ENCODE measurements at places on chromosomes 16 and 17. TPM values are rescaled to one million over a fixed set of nuclear protein-coding genes. Genes with fewer than 3 reads are reported as not detected.
A peak's percentile ranks its signal among the peaks of the same experiment; 100 is the strongest.

DNA sequence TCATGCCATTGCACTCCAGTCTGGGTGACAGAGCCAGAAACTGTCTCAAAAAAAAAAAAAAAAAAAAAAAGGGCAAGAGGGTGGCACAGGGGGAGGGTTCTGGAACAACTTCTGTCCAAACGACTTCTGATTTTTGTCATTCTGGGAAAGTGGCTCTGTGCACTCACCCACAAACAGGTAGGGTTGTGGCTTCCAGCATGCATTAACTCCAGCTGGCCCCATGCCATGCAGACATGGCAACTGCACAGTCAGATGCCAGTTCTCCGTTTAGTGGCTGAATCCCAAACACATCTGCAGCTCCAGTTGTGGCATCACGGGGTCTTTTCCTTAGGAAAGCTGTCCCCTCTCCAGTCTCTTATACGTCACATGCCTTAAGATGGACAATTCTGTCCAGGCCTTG lies 30.3 kb downstream of the B4GALNT2 start:
- DNase-seq, result no peak

DNA sequence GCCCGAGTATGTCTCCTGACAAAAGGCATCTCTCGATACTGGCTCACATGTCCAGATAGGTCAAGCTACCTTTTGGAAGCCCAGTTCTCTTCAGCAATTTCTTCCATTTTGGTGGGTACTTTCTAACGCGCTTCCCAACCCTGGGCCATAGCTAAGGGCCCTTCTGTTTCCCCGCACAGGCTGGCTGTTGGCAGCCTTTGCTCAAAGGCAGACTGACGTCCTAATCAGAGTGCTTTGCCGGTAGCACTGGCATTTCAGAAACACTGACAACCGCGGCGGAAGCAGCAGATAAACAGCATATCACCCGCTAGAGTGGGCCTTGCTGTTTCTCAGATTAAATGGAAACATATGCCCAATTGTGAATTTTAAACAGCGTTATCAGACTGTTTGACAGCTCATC lies 49.3 kb upstream of the MPHOSPH6 start:
- DNase-seq, result no peak

DNA sequence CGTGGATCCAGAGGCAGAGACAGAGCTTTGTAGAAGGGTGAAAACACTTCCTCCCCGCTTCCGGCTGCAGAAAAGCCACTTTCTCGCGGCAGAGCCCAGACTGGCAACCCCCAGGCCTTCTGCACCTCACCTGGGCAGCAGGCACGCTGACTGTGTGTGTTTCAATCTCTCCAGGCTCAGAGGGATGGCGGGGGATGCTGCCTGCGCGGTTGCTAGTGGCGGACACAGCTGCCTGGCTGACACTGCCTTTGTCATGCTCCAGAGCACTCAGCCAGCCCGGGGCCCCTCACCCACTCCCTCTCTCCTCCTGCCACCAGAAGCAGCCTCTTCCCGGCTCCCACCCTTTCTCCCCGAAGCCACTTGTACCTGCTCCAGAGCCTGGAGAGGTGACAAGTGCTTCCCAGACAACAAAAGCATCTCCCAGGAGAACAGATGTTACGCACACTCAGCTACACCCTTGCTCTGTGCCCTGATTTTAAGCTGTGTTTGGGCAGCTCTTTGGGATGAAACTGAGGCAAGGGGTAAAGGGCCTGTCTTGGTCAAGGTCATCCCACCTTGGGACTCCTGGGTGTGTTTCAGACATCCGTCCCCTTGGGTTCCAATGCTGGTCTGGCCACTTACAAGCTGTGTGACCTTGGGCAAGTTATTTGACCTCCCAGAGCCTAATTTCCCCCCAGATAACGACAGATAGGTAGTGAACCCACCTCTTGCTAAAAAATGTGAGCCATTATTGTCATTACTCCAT lies 9.2 kb upstream of the GLIS2 start:
- no peak for DNase-seq

The FADS6 gene
- total RNA-seq, result 3.1 TPM

The CHST5 gene
- not detected for total RNA-seq

DNA sequence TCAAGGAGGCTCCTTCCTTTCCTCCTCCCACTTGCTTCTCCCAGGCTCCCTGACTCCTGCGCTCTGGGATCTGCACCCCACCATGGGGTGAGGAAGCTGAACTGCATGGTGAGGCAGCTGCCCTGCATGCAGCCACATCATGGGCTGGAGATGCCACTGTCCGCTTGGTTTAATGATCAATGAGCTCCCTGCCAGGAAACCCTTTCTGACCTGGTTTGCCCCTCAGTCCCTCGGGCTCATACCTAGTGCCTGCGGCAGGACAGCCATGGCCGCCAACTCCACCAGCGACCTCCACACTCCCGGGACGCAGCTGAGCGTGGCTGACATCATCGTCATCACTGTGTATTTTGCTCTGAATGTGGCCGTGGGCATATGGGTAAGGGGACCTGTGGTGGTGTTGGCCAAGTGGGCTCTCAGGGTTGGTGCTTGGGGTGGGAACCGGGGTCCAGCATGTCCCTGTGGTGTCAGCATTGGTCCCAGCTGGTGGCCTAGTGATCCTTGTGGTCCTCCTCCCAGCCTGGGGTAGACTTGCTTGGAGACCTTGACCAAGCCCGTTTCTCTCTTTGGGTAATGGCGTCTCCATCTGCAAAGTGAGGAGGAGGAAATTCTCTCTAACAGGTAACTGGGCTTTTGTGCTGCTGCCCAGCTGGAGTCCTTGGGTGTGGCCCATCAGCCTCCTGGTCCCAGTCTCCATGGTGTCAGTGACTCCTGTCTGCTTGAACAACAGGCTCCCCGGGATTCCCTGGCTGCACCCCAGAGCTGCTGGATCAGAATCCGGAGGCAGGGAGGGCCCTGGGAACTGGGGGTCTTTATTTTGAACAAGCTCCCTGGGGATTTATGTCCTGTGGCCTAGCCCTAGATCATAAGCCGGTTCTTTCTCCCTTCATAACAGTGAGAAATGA lies at the start of gene SLC5A10:
TSS of gene SLC5A10 (plus strand) at position 225 of the 902 bp plus-strand sequence. CDS start at position 266, 41 bp downstream.
- no peak for DNase-seq

- DNase-seq, result no peak
Measured at GRCh38 chr16:13378151-13378550, 476.8 kb downstream of the SHISA9 start.

GRCh38 chr16:72938795-72939164 lies 109.1 kb downstream of the ZFHX3 start:
- DNase-seq, result no peak

GRCh38 chr16:57730771-57731730 lies 4.5 kb upstream of the KATNB1 start:
- peak; percentile 31 for DNase-seq

- DNase-seq, result peak; percentile 68
Measured at GRCh38 chr17:1390432-1391367, 9.3 kb downstream of the YWHAE start.

DNA sequence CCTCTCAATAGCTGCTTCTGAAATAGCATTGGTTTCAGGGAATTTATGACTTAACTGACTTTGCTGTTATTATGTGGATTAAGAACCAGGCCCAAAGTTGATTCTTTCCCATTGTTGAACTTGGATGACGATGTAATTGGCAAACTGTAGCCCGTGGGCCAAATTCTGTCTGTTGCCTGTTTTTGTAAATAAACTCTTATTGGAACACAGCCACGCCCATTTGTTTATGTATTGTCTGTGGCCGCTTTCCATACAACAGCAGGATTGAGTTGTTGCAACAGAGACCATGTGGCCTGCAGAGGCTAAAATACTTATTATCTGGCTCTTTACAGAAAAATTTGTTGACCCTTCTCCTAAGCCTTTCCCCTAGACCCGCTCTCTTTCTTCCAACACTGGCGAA lies 31.6 kb downstream of the NTN1 start:
- DNase-seq, result no peak

The UBB gene
- 1,904 TPM for total RNA-seq

DNA sequence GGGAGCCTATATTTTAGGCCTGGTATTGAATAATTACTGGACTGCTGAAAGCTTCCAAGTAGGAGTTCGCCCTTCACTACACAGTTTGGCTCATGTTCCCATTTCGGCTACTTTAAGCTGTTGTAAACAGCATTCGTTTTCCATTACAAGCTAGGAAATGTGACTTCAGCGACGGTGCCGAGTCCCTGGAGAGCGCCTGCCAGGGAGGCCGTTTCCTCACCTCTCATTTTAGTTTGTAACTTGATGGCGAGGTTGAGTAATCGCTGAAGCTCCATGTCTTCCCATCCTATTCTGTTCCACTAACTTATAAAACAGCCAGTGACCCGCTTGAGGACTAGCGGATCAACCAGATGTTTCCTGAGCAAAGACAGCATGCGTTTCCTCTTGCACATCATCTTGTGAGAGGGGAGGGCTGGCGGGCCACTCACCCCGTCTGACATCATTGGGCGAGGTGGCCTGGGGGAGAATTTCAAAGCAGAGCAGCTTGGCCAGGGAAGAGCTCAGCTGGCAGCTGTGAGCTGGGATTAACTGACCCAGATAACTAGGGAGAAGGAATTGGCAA lies 32.9 kb downstream of the PCTP start:
- no peak for DNase-seq

The TOX3 gene
- total RNA-seq, result 6.0 TPM

DNA sequence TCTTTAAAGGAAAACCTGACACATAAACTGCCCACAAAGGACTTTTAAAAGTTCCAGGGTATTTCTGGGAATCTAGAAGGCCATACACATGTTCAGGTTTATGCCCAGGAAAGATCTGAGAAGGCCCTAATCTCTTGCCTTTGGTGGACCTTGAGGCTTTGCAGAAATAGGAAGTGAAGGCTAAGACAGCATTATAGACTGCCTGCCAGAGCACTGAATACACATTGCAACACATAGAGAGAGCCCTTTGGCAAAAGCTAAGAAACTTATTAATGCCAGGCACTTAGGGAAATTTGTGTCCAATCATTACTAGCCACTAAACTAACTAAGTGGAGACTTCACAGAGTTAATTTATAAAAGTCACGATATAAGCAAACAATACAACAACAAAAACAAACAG lies 70.4 kb downstream of the MMD start:
- no peak for DNase-seq

The TBC1D3C gene
- total RNA-seq, result not detected

GRCh38 chr17:19264681-19265080 lies 27.5 kb downstream of the EPN2 start:
- DNase-seq, result no peak

DNA sequence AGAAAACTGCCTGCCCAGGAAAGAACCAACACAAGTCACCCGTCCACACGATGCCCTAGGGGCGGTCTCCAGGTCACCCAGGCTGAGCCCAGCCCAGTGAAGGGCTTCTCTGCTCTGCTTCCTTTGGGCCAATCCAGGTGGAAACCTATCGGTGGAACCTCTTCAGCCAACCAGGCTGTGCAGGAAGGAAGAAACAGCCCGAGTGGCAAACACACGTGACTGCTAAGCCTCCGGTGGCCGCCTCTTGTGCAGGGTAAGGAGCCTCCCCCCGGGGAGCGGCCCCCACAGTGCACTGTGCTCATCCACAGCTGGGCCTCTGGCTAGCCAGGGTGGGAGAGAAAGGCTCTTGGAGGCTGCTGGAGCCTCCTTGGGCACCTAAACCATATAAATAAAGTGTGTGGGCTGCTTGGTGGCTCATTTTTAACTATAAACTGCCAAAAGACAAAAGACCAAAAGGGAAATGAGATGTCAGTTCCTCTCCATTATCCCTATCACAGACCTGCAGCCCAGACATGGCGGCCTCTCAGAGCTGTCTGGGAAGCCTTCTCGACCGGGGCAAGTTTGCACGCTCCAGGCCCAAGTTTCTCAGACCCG lies 2.4 kb downstream of the RTN4RL1 start:
- DNase-seq, result no peak

The PMFBP1 gene
- total RNA-seq, result 5.6 TPM

- no peak for DNase-seq
Measured at GRCh38 chr17:13240851-13241250, 223.0 kb upstream of the ELAC2 start.

The HIC1 gene
- 1.8 TPM for total RNA-seq

The SALL1 gene
- total RNA-seq, result not detected

DNA sequence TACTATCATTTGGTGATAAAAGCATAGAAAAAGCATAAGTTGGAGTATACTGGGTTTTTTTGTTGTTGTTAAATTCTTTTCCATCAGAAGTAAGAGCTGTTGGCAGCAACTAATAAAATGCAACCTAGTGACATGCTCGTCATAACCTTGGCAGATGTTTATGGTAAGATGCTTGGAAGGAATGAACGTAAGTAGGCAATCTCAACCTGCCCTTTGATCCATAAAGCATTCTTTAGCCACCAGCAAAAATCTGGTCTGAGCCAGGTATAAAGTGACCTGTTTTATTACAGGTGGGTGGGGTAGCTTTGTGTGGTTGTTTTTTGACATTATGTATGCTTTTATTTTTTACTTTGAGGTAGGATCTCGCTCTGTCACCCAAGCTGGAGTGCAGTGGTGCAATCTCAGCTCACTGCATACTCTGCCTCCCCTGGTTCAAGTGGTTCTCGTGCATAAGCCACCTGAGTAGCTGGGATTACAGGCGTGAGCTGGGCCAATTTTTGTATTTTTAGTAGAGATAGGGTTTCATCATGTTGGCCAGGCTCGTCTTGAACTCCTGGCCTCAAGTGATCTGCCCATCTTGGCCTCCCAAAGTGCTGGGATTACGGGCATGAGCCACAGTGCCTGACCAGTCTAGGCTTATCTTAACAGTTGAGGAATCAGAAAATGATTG lies 22.0 kb downstream of the WSB1 start:
- peak; percentile 30 for DNase-seq

The NPIPA3 gene
- total RNA-seq, result not detected

- no peak for DNase-seq
Measured at GRCh38 chr16:85364323-85365040, 248.6 kb upstream of the GSE1 start.

DNA sequence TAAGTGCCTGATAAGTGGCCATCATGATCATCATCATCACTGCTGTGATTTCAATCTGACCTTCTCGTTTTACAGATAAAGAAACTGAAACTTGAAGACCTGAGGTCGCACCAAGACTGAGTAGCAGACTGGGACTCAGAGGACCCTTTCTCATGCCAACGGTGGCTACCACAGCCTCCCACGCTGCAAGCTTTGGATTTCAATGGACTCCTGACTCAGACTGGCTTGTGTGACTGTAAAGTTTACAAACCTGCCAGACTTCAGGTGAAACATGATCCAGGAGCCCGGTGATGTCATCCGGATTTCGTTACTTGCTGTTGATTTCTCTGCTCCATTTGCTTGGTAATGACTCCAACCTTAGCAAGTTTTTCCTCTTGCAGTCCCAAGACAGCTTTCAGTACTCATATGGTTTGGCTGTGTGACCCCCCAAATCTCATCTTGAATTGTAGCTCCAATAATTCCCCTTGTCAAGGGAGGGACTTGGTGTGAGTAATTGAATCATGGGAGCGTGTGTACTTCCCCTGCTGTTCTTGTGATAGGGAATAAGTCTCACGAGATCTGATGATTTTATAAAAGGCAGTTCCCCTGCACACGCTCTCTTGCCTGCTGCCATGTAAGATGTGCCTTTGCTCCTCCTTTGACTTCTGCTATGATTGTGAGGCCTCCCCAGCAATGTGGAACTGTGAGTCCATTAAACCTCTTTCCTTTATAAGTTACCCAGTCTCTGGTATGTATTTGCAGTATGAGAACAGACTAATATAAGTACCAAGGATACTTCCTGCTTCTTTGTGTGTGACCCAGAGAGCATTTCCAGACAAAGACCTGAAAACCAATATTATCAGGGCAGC lies 26.7 kb upstream of the IRX6 start:
- no peak for DNase-seq

Measured in Caco-2 (cell line).